ENCODE measurements at places on chromosomes 3 and 15.

GRCh38 chr3:63228677-63229076, 49.4 kb upstream of the SYNPR start:
- peak; percentile 80 for DNase-seq

DNA sequence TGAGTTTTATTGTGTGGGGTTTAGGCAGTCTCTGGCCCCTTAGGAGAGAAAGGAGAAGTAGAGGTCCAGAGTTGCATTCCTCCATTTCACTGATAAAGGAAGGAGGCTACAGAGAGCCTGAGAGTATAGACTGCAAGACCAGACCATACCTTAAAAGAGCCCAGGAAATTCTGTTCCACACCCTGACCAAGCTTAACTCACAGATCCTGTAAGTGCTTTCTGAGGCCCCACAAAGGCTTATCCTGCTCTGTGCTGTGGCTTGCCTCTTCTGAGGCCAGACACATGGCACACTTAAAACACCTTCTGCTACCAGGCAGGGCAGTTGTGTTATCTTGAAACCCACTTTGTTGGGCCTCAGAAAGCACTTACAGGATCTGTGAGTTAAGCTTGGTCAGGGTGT, 39.2 kb upstream of the LEKR1 start:
- DNase-seq, result no peak

DNA sequence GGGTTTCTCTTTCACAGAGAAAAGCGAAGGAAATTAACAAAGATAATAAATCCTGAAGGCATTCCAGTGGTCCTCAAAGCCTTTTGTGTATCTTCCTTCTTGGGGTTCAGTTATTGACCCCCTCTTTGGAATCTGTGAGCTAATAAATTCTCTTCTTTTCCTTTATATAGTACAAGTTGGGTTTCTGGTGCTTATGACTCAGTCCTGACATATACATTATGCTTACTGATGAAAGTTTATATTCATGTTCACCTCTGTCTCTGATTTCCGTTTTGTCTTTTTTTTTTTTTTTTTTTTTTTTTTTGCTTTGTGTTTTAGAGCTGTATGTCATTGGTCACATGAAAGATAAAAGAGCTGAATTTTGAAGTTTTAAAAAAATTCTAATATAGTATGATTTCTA, 230.7 kb upstream of the RBMS3 start:
- DNase-seq, result no peak

DNA sequence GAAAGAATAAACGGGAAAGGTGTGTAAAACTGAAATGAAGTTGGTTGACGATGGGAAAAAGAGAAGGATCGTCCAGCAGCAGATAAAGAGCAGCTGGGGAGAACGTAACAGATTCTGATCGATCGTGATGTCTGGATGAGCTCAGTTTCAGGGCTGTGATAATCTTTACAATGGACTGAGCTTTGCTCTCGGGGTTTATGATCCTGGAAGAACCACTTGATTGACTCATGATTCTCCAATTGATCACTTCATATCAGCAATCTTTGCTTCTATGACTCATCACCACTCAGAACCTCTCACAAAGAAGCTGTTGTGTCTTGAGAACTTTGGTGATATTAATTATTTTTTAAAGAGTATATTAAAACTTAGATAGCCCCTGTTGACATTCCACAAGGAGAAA, 690.7 kb downstream of the TUSC7 start:
- no peak for DNase-seq

DNA sequence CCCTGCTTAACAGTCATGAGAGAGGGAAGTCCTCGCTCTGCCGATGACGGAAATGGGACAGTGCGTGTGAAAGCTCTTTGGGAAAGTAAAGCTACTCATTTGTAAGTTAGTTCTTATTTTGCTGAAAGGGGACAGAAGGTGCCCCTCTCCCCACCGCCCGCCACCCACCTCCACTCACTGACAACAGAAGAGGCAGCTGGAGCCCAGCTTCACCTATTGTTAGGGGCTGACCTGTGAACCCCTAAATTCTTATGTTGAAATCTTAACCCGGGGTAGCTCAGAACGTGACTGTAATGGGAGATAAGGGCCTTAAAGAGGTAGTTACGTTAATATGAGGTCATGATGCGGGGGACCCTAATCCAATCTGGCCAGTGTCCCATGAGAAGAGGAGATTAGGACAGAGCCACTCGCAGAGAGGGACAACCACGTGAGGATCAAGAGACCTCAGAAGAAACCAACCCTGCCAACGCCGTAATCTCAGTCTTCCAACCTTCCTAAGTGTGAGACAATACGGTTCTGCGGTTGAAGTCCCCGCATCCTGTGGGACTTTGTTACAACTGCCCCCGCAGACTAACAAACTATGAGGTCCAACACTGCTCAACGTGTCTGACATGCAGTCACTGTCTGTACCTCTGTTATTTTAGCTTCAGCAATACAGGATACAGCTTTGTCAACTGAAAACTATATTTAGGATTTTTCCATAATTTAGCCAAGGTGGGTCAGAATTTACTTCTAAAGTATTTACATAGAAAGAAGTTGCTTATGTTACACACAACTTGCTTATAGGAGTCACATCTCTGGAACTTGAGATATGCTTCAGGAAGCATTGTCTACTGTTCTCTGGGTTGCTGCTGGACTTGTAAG, 51.7 kb downstream of the PCSK6 start:
- DNase-seq, result no peak

DNA sequence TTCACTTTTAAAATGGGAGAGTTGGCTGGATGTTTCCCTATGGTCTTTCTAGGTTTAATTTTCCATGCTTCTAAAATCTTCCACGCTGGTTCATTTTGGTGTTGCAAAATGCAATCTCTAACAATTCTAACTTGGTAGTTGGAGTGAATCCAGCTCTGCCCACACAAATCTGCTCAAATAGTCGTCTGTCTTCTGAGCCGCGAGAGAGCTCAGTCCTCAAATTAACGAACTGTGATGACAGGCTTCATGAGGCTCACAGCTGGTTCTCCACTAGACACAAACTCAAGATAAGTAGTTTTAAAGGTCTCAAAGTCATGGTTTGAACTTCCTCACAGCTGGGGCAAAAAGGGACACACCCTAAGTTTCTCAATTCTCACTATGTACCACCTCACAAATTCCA, 178.6 kb upstream of the LYSMD4 start:
- peak; percentile 79 for DNase-seq

- DNase-seq, result no peak
Measured at GRCh38 chr3:108420926-108421325, 89.5 kb downstream of the MYH15 start.

DNA sequence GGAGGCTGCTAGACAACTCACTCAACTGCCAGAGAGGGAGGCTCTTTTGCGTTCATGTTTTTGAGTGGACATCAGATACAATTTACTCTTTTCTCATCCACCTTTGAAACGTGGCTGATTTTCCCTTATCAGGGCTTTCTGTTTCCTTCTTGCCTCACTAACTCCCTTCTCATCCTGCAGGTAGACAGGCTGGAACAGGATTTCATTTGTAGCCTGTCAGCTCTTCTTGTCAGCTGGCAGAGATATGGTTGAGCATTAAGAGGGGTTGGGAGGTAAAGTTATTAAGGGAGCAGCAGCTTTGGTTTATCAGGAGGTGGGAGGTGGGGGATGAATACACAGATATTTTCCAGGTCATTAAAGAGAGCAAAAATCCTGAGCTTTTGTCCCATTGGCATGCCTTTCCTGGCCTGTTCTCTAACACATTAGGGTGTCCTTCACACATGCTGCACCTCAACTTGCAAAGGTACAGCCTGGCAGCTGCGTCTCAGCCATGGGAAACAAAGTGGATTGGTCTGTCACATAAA, 73.5 kb downstream of the PPM1L start:
- peak; percentile 37 for DNase-seq

- DNase-seq, result peak; percentile 57
Measured at GRCh38 chr3:171295484-171296373, 164.5 kb downstream of the TNIK start.

Measured in brain (organoid and tissue), 16 donors.